ENCODE measurements at places on chromosomes 1 and 21.

GRCh38 chr1:38534473-38534823 lies 325.1 kb downstream of the RRAGC start:
- no peak for DNase-seq

DNA sequence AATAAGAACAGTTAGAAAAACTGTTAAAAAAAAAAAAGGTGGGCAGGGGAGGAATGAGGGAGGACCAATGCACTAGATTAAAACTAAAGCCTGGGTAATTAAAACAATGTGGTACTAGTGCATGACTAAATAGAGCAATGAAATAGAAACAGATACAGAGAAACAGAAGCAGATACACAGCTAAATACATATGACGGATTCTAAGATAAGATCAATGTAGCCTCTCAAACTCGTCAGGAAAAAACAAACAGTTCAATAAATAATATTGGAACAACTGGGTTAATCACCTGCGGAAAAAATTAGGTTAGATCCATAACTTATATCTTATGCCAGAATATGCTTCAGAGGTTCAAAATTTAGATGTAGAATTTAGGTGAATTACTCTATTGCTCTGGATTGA lies 68.2 kb downstream of the ERO1B start:
- no peak for DNase-seq

- DNase-seq, result no peak
Observed at GRCh38 chr1:202289009-202289408, 52.7 kb downstream of the UBE2T start.

DNA sequence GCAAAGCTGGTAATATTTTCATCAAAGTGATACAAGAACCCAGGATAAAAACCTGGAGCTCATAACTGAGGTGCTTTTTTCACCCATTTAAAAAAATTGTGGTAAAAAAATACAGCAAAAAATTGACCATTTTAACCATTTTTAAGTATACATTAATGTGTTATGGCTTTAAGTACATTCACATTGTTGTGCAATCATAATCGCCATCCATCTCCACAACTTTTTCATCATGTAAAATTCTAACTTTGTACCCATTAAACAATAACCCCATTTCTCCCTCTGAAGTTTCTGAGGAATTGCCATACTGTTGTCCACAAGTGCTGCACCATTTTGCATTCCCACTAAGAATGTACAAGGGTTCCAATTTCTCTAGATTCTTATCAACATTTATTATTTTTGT lies 36.6 kb downstream of the ACP6 start:
- DNase-seq, result no peak

GRCh38 chr21:46646541-46647154 lies 11.2 kb downstream of the PRMT2 start:
- no peak for DNase-seq

DNA sequence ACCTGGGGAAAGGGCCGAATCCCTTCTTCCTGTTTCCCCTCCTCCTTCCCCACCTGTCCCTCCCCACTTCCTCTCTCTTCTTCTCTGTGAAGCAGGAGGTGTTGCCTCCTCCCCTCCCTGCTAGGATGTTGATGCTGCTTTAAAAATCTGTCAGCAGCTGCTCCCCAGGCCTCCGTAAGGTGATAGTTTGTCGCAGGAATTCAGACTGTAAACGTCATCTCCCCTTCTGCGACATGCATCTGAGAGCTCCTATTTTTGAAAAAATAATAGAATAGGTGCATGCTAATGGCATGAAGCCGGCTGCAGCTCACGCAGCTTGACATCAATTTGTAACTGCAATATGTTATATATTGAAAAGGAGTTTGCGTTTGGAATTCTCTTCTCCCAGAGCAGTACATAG lies 70.1 kb downstream of the KAZN start:
- no peak for DNase-seq

DNA sequence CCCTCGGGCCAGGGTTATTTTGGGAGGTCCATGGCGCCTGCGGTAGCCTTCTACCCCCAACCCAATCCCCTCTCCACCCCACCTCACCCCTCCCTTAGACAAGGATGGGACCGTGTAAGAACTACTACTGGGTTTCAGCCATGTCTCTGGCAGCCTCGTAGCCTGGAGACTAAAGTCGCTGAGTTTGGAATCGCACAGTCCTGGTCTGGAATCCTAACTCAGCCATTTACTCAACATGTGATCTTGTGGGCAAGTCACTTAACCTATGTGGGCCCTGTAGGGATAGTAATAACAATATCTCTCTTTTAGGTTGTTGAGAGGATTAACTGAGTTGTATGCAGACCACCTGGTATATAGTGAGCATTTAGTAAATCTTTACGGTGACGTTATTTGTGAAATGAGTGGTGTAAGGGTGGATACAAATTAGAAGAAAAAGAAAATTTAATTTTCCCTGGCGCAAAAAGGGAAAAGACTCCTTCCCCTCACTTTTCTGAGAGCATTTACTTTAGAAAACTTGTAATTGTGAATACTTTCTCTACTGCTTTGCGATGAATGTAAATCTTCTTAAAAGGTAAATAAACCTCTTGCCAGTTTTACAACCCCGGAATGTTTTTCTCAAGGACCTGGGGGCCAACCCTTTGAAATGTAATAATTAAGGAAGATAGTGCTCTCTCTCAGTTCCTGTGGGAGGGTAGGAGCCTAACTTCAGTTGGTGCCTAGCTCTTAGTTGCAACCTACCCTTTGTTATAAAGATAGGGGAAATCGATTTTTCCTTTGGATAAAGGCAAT lies 615 bp upstream of the MRPS15 start:
- no peak for DNase-seq

GRCh38 chr1:33634143-33634542 lies 161.7 kb downstream of the ZSCAN20 start:
- no peak for DNase-seq

GRCh38 chr21:46180778-46181391 lies 3.4 kb downstream of the SPATC1L start:
- no peak for DNase-seq

DNA sequence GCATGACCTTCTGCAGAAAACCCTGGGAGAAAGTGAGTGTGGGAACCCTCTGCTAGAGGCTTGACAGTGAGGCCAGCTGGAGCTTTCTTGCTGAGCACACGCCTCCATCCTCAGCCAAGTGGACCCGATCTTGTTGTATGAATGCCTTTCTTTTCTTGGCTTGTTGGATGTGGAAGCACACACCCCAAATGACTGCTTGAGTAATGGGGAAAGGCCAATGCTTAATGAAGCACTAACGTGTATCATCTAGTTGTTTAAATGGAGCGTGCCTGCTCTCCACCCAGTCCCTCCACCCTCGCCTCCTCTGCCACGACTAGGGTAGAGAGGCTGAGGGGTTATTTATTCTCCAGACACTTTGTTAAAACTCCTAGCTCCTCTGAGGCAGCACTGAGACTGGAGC lies 54.3 kb upstream of the IKBKE start:
- no peak for DNase-seq

- DNase-seq, result no peak
Observed at GRCh38 chr21:9760398-9761074, 760.8 kb upstream of the TPTE start.

GRCh38 chr21:44896561-44897286 lies 23.2 kb upstream of the PTTG1IP start:
- no peak for DNase-seq

- no peak for DNase-seq
Observed at GRCh38 chr1:172375211-172375631, 45.3 kb upstream of the C1orf105 start.

DNA sequence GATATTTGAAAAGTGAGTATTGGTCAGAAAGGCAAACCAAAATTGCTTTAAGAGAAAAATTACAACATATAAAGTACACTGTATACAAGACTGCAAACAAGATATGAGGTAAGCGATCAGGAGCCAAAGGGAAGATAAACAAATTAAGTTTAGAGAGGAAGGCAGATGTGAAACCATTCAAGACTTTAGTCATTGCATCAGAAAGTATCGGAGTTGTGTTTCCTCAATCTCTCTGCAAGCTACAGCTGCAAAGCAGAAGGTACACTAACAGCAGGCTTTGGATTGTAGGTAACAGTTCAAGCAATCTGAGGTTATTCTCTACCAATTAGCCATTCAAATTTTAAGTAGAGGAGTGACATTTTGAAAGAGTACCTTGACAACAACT lies 21.3 kb upstream of the TLCD4 start:
- DNase-seq, result no peak

DNA sequence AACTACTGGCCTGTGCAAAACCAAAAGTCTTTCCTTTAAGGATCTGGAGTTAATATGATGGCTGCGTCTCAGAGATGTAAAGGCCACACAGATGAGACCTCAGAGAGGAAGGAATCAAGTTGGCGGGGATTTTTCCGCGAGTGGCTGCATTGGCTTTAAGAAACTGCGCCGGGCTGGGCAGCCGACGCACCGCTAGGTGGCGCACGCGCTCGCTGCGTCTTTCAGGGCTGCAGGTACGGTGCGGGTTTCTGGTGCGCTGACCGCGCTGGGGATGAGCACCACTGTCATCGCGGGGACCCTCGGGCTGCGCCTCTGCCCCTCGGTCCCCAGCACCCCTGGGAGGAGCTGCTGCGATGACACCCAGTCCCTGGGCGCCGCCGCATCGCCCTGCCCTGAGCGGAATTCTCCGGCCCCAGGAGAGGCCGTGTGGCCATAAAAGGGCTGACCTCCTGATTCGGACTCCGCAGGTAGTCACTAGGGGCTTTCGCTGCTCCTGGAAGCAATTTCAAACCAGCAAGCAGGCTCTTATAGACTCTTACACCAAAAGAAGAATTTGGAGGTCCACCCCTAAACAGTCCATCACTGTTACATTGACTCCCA lies 241.0 kb downstream of the KCNJ6 start:
- DNase-seq, result peak; percentile 5

- DNase-seq, result no peak
Observed at GRCh38 chr1:33726274-33726804, 137.5 kb upstream of the HMGB4 start.

- DNase-seq, result peak; percentile 53
Observed at GRCh38 chr1:116769561-116769977, 15.3 kb downstream of the CD2 start.

DNA sequence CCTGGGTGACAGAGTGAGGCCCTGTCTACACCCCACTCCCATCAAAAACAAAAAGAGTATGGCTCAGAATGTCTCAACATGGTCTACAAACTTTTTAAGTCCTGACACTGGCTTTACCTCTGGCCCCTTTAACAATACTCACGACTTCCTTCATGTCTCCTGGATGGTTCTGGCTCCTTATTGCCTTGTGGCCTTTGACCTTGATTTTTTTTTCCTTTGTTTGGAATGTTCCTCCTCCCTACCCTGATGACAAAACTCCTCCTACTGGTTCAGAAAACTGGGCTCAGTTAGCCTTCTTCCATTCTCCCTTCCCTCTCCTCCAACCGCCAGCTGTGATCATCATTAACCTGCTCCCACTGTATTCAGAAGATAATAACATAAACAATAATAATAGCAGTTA lies 4.6 kb upstream of the SOAT1 start:
- DNase-seq, result no peak

DNA sequence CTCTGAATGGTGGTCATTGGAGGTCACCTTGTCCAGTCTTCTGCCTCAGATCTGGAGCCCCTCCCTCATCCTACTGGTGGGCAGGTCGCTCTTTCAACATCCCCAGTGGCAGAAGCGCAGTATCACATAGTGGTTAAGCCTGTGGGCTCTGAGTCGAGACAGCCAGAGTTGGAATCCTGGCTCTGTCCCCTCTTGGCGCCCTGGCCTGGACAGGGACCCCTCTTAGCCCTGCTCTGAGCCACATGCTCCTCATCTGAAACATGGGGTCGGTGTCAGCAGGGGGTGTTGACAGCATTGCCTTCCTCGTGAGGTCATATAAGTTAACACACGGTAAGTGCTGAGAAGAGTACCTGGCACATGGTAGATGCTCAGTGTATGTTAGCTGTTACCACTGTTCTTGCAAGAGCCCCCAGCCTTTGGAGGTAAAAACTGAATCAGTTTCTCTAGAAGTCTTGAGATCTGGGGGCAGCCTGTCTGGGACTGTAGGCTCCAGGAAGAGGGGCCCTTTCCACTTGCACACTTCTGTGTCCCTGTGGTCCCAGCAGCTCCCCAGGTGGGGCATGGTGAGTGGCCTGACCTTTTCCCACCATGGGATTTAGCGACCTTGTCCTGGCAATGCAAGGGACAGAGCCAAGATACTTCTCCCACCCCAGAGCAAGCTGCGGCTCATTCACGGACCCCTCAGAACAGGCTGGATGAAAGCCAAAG lies 6.4 kb downstream of the ZC3H12A start:
- no peak for DNase-seq

DNA sequence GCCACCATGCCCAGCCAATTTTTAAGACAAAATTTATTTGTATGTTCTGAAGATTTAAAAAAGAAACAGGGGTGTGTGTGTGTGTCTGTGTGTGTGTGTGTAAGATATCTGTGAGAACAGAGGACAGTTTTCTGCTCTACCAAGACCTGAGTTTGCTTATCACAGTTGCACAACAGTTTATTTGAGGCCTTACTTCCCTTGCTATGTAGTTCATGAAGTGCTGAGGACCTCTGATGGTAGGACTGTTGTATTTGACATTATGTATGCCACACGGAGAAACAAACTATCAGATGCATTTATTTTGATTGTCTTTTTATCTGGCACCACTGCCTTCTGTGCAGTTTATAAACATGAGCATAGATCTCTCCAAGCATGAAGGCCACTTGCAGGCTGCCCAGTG lies 355.2 kb downstream of the PBX1 start:
- no peak for DNase-seq

GRCh38 chr1:224860488-224861338 lies 68.8 kb upstream of the DNAH14 start:
- DNase-seq, result no peak

DNA sequence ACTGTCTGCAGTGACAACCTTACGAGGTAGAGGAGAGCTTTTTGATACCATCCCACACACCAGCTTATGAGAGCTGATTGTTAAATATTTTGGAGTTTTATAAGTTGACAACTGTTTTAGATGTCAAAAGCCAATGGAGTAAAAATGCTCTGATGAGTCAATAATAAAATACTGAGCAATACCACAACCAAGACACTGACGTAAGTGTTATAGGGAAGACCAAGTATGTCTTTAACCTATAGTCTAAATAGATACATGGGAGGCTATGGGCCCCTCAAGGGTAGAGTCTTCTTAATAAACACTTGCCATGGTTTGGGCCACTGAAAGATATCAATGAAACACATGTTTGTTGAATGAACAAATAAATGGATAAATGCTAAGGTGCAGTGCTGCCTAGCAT lies 49.2 kb downstream of the DUSP10 start:
- no peak for DNase-seq

DNA sequence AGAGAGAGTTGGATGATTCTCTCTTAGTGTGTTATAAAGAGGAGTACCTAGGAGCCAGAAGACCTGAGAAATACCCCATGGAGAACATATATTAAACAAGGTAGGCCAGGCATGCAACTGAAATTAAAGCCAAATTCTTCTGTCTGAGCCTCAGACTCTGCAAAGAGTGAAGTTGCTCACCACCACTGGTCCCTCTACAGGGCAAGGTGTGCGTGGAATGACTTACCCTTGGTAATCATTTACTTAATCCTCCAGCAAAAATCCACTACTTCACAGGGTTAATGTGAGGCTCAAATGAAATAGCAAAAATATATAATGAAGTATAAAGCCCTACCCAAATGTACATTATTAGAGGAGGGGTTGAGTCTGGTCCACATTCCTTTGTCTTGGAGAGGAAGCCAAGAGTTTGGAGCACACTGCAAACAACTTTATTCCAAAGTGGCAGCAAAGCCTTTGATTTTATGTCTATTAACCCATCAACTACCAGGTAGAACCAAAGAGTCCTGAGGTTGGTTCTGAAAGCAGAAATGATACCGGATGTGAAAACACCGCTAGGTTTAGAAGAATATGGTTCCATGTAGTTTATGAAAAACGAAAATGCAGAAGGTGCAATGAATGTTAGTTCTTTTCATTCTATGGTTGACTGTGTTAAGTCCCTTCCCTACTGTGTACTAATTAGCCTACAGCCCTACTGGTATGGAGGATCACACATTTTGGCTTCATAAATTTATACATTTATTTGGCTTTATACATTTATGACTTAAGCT lies 8.5 kb downstream of the SSR2 start:
- no peak for DNase-seq

Data from NK-92 treated with Interleukin-12 subunit alpha and Interleukin-12 subunit beta, amount 100 ng/mL, for 24 hours (cell line).